ENCODE measurements at places on chromosomes 5 and 9.

DNA sequence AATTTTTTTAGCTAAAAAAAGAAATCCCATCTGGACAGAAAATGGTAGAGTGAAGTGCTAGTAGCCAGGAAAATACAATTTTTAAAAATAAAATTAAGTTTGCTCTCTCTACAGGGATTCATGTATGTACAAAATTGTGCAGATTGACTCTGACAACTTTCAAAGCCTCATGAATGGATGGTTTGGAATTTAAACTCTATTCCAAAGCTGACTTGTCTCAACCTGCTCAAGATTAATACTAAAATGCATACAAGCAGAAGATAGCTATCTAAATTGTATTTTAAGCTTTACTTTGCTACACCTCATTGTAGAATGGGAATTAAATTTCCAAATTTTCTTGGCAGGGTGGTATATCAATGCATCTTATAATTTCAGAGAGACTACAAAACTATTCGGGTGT is 257.6 kb downstream of the RFX3 start:
- DNase-seq: no peak

GRCh38 chr5:111820072-111820471 is 63.1 kb upstream of the NREP start:
- no peak for DNase-seq

DNA sequence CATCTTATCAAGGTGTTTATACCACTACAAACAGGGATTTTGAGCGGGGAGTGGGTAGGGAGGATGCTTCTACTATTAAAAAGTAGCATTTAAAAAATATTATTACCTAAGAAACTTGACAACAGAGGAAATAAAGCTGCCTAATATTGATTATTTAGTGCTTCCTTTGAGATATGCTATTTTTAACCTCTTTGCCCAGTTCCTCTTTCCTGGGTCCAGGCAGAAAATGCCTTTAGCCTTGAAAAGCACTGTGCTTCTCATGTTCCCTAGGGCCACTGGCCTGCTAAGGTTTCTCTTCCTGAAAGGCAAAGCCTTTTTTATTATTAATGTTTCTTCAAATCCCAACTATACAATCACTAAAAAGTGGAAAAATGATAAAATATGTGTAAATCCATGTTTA is 217.2 kb upstream of the HAPLN1 start:
- no peak for DNase-seq

GRCh38 chr5:138955671-138956295 is 80.6 kb upstream of the LRRTM2 start:
- DNase-seq: no peak

GRCh38 chr9:131475956-131476776 is 26.6 kb upstream of the POMT1 start:
- no peak for DNase-seq

DNA sequence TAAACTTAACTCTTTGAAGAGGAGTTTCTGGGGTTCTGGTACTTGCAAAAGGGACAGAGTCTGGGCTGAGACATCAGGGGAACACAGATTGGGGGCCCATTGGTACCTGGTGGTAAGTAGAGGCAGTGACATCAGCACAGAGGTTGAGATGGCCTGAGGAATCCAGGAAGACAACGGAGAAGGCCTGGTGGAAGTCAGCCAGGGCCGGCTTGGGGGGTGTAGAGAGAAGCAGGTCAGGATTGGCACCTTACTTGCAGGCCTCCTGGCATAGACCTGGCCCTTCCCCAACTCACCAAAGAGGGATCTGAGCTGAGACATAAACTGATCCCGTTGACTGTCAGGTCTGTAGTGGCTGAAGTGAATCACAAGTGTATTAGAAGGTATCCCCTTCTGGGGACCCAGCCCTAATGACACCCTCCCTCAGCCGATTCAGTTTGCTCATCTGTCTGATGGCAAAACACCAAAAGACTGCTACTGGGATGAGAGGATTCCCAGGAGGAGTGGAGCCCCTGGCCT is 5.5 kb downstream of the NOL6 start:
- no peak for DNase-seq

- no peak for DNase-seq
These were observed 127.4 kb downstream of the PALM2AKAP2 start for GRCh38 chr9:109907400-109907799.

GRCh38 chr5:57186194-57186593 is 12.3 kb downstream of the GPBP1 start:
- DNase-seq: no peak

DNA sequence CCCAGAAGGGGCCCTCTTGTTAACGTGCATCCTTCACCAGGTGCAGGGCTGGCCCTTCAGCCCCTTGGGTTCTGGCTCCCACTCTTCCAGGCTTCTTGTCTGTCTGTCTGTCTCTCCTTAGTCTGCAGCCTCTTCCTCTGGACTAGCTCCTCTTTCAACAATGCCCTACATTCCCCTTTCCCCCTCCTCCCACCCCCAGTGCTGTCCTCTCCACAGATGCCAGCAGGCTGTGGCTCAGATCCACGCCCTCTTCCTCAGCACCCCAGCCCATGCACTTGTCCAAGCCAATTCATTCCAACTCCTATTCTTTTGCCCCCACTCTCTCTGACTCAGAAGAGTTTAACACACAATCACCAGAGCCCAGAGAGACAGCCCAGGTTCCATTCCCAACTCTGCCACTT is 45.2 kb upstream of the ALDH1B1 start:
- DNase-seq: no peak

Data from CD4-positive, alpha-beta T cell treated with Interleukin-15 for 4 hours (primary cell).